ENCODE measurements at places on chromosomes 7 and 10.

- no peak for DNase-seq
Observed at GRCh38 chr10:93701866-93702209, 554 bp downstream of the FRA10AC1 start.

DNA sequence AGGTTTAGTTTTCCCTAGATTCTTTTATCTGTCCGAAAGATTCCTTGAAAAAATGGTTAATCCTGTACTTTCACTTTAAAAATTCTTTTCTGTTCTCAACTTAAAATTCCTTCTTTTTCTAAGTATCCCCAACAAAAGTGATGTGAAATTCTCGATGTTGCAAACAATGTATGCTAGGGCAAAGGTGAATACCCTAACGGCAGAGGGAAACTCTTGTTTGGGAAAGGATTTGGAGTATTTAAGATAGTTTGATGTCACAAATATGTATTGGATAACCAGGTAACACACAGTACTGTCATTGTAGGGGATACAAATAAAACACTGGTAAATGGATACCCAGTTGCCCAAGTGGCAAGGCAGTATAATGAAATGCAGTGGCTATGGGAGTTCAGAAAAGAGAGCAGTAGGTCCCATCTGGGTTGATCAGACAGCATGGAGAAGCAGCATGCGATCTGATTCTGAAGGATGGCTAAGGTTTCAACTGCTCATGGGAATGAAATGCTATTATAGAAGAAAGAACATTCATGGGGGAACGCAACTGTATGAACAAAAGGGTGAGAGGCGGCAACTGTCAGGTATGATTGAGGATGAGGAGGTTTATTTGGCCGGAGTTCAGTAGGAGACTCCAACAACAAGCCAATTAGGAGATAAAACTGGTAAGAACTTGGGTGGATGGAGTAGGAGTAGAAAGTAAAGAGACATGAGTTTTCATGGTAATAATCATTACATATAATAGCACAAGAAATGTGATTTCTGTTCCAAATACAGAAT, 3.2 kb upstream of the EPC1 start:
- DNase-seq = no peak

GRCh38 chr10:12701696-12702095, 299.8 kb downstream of the CCDC3 start:
- no peak for DNase-seq

- no peak for DNase-seq
Observed at GRCh38 chr10:103916254-103916653, 1.7 kb downstream of the STN1 start.

DNA sequence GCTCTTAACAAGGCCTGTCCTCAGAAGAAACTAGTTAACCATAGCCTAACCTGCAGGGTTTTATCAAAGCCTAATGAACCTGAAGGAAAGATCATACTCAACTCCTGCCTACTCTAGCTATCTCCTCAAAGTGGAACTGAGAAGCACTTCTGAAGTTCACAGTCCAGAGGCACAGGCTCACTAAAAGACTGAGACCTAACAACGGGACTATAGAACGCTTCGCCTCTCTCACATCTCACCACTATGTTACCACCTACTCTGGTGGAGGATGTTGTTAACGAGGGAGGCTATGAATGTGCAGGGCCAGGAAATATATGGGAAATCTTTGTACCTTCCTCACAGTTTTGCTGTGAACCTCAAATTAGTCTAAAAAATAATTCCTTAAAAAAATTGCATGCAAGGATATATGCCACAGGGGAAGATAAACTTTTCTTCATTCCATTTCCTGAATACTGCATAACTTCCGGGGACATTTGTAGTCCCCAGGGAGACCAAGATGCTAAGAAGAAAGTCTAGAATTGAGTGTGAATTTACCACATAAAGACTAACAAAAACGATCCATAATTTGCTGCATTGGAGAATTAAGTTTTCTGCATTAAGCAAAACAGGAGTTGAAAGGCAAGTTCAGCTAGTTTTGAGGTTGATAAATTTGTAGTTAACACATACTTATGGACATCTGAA, 21.6 kb downstream of the LIPJ start:
- DNase-seq = no peak

- no peak for DNase-seq
Observed at GRCh38 chr7:35871856-35872255, 71.0 kb downstream of the SEPTIN7 start.

DNA sequence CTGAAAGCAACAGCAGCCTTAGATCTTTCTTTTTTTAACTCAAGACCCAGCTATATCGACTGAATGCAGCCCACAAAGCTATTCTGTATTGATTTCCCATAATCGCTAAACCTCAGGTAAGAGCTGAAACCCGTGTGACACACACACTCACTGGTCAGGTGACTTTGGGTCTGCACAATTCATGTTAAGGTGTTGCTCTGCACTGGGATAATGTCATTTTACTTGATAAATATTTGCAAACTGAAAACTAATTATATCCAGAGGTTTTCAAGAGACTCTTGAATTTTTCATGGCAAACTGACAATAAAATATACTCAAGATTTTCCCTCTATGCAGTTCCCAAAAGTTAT, 33.1 kb downstream of the SCRN1 start:
- DNase-seq = no peak

DNA sequence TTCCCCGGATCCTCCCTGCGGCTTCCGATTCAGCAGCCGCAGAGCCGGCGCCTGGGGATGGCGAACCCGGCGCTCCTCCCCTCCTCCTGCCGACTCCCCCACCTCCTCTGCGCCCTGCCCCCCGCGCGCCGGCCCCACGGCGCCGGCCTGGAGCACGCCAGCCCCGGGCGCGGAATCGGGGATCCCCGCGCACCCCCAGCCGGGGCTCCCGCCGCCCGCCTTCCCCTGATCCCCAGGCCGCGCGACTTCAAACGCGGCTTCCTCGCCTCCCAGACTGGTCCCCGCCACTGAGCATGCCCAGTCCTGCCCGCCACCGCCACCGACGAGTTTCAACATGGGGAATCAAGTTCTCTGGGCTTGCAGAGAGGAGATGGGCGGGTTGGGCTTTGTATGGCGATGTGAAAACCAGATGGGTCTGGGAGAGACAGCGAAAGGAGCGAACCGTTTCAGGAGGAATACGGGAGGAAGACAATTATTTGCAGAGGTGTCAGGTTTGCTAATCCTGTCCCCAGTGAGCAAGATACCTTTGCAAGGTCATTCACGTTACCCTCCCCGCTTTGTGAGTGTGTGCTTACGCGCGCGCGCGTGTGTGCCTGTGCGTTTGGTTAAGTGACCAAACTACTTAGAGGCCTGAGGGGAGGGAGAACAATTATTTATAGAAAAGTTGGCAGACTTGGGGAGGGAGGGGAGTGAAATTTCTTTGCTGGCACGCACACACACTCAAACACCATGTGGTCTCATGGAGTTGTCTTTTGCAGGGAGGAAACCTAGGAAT, at the start of gene PANK1:
Gene PANK1, minus strand, starts transcription at position 276 of the 775 bp plus-strand sequence. CDS start 351 bp downstream, outside the sequence.
- DNase-seq = no peak

- no peak for DNase-seq
Observed at GRCh38 chr7:35707422-35707821, 12.5 kb upstream of the HERPUD2 start.

All from anterior cingulate cortex (tissue), 58 donors.